ENCODE measurements at places on chromosomes 6 and 20. TPM values are rescaled to one million over a fixed set of nuclear protein-coding genes. Genes with fewer than 3 reads are reported as not detected.

The HLA-DMA gene
- 558 TPM for total RNA-seq

DNA sequence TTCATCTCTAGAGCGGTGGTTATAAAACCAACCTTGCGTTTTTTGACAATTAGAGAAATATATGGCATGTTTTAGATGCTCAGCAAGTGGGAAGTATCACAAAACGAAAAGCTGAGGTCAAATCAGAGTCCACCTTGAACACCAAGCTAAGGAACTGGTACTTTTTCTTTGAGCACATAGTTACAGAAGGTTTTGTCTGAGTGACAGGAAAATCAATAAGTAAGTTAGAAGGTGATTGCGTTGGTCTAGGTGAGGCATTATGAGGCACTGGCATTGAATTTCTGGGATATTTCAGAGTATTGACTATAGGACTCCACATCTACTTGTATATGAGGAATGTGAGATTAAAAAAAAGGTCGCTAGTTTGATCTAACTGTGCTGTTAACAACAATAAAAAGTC lies 597 bp upstream of the HINT3 start:
- peaks cover 27% of the 10 kb centered on the region for H3K4me1 ChIP-seq
- H3K27ac ChIP-seq = peak overlapping the region; percentile 97
- no peaks in the 10 kb centered on the region for H3K36me3 ChIP-seq
- no peak for DNase-seq
- peak overlapping the region; percentile 87 for H3K4me3 ChIP-seq

DNA sequence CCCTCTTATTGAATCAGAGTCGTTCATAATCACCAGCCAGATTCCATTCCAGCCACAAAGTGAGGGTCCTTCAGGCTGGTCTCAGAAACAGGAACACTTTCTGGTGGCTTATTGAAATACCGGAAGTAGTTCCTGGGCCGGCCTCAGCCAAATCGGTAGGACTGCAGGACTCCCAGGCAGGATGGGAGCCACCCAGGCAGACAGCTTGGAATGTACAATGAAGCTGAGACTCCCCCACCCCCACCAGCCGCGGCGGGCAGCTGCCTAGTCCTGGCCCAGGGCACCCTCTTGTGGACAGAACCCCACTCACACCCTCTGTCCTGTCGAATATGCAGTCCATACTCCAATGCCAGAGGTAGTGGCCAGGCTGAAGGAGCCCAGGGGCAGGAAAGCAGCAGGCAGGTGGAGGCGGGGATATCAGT lies 43.8 kb downstream of the MDFI start:
- no peak overlapping the region for H3K4me3 ChIP-seq
- peak; percentile 81 for DNase-seq
- H3K4me1 ChIP-seq = peaks cover 26% of the 10 kb centered on the region

- peaks cover 42% of the 10 kb centered on the region for H3K4me1 ChIP-seq
- peak overlapping the region; percentile 85 for H3K4me3 ChIP-seq
- DNase-seq = no peak
- no peaks in the 10 kb centered on the region for H3K27me3 ChIP-seq
- H3K27ac ChIP-seq = peak overlapping the region; percentile 91
Observed at GRCh38 chr20:1118004-1118335, 432 bp upstream of the PSMF1 start.

- no peaks in the 10 kb centered on the region for H3K36me3 ChIP-seq
- no peaks in the 10 kb centered on the region for H3K27me3 ChIP-seq
- peak overlapping the region; percentile 84 for H3K4me3 ChIP-seq
- peak; percentile 71 for DNase-seq
- peaks cover 30% of the 10 kb centered on the region for H3K4me1 ChIP-seq
- H3K27ac ChIP-seq = peak overlapping the region; percentile 85
Observed at GRCh38 chr6:125791151-125791819, 525 bp downstream of the NCOA7 start.

GRCh38 chr6:3592371-3592941 lies 135.6 kb upstream of the SLC22A23 start:
- no peak overlapping the region for H3K27ac ChIP-seq
- H3K27me3 ChIP-seq = peaks cover 2% of the 10 kb centered on the region
- H3K4me1 ChIP-seq = no peaks in the 10 kb centered on the region

The SYCP2 gene
- total RNA-seq = 4.7 TPM

GRCh38 chr20:4544765-4545164 lies 176.9 kb upstream of the PRND start:
- H3K27me3 ChIP-seq = no peaks in the 10 kb centered on the region
- no peak overlapping the region for H3K27ac ChIP-seq
- no peaks in the 10 kb centered on the region for H3K4me1 ChIP-seq

DNA sequence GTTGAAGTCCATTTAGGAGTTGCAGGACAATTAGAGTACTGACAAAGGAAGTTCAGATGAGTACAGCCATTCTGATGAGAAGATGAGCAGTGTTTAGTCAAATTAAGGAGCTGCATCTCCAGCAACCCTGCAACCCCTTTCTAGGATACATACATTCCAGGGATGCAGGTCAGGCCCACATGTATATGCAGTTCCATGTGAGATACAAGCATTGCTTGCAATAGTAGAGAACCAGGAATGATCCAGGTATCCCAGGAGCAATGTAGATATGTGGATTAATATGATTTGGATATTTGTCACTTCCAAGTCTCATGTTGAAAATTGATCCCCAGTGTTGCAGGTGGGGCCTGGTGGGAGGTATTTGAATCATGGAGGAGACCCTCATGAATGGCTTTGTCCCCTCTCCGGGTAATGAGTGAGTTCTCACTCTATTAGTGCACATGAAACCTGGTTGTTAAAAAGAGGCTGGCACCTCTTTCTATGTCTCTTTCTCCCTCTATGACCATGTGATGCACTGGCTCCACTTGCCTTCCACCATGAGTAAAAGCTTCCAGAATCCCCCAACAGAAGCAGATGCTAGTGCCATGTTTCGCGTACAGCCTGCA lies 6.4 kb downstream of the HLA-DPA1 start:
- peaks cover 34% of the 10 kb centered on the region for H3K4me1 ChIP-seq
- no peak for DNase-seq
- no peaks in the 10 kb centered on the region for H3K27me3 ChIP-seq
- H3K36me3 ChIP-seq = peaks cover 87% of the 10 kb centered on the region
- H3K27ac ChIP-seq = no peak overlapping the region

The EFCAB8 gene
- total RNA-seq = 3.8 TPM

- peaks cover 9% of the 10 kb centered on the region for H3K27me3 ChIP-seq
- H3K4me1 ChIP-seq = no peaks in the 10 kb centered on the region
- H3K27ac ChIP-seq = no peak overlapping the region
- no peaks in the 10 kb centered on the region for H3K36me3 ChIP-seq
- peak; percentile 23 for DNase-seq
- no peak overlapping the region for H3K4me3 ChIP-seq
Observed at GRCh38 chr6:106927531-106928398, 46.8 kb downstream of the CD24 start.

DNA sequence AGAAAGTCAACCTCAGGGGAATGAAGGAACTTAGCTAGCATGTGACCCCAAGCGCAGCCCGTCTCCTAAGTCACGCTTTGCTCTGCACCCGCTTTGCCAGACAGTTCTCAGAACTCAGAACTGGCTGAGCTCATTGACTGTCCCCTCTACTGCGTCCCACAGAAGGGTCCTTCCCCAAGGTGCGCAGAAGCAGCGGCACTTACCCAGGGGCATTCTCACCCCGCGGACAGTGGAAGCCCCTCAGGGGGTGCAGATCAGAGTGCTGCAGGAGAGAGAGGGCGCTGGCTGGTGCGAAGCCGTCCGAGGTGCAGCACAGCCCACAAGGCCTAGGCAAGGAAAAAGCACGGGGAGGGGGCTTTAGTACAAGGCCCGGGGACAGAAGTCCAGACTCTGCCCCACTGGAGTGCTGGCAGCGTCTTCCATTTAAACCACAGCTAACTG lies 807 bp downstream of the SNHG17 start:
- H3K27ac ChIP-seq = peak overlapping the region; percentile 83
- peaks cover 30% of the 10 kb centered on the region for H3K36me3 ChIP-seq
- H3K4me3 ChIP-seq = peak overlapping the region; percentile 94
- peak; percentile 56 for DNase-seq

The CRISP3 gene
- not detected for total RNA-seq

The NSFL1C gene
- total RNA-seq = 84.0 TPM

The BMP7 gene
- total RNA-seq = not detected

The SYNDIG1 gene
- total RNA-seq = not detected

The MMP24 gene
- total RNA-seq = not detected

Measured in B cell (primary cell).